ENCODE measurements at places on chromosomes 6 and 20.

DNA sequence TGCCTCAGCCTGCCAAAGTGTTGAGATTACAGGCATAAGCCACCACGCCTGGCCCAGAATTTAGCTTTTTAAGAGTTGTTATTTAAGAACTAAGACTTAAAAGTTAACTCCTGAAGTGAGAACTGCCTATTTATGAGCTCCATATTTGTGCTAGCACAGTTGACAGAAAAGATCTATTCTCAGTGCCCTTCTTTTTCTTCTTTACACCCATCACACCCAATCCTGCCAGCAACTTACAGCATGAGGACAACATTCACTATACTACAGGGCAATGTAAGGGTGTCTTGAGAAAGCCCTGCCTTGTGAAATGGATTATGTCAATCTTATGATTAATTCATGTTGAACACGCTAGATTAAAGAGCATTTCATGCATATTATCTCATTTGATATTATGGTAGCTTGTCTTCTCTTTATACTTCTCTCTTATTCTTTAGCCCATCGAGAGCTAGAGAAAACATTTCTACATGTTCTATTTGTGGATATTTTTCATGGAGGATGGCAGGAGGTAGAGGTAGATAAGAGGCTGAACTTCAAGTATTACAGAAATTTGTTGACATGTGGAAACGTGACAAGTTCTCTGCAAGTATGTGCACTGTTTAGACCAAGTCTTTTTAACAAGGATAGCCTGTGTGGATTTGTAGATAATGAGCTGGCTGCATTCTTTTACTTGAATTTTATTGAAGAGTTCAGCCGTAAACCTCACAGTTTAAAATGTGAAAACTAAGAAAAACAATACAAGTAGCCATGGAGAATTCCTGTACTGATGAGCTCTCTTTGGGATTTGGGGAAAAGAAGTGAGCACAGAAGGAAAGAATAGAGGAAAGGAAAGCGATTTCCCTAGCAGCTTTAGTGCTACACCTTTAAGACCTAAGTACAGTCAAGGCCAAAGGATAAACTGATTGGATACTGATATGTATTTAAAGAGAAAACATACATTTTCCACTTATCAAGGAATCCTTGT is 212.2 kb downstream of the ARHGAP18 start:
- no peak for DNase-seq

DNA sequence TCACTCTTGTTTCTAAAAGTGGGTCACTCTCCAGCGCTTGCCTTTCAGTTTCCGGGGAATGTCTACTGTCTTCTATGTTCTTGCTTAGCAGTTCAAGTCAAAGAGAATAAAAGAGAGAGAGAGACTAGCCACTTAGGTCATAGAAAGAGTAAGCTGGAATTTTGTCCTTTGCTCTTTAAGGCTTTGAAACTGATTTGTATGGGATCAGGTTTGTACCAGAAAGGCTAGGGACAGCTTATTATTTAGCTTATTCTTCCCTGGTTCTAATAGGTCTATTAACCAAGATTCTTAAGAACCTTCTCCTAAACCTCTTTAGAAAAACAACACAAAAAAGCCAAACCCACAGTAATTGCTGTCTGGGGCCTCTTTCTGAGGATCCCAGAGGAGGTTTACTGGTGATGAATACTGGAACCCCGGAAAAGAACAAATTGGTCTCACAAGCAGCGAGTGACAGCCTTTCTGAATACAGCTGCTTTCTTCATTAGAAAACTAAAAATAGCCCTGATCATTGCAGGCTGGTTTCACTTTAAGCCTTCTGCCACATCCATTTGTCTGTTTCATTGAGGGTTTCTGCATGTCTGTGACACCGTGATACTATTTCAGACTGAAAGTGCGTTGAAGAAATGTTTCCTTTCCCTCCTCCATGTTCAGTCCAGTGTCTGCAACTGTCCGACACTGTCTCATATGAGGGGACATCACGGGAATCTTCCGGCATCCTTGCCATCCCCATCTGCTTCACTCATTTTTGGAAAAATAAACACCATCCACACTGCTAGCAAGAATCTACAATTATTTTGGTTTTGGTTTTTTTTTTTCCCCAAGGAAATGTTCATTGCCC is 75.1 kb upstream of the ATXN1 start:
- no peak for DNase-seq

DNA sequence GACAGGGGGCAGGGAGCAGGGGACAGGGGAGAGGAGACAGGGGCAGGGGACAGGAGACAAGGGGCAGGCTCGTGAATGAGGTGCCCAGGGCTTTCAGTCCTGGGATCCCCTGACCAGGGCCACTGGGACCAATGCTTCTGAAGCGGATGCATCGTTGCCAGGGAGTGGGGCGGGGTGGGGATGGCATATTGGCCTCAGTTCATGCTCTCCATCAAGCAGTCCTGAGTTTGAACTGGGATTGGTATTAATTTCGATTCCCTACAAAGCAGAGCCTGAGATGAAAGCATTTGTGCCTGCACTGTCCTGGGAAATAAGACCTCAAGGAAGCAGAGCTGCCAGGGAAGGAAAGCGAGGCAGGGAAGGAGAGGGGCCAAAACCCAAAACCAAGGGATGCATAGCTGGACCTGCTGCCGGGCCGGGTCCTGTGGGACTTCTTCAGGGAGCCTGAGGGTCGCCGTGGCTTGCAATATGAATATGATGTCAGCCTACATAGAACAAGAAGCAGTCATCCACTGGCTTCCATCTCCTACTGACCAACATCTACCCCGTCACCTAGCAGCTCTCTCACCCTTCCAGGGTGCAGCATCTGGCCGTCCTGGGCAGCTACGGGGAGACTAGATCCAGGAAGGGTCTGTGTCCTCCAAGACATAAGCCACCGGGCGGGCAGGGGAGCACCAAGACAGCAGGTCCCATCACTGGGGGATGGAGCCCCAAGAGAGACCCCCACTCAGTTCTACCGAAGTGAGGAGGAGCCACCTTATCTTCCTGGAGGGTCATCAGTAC is 233.3 kb downstream of the SYNDIG1 start:
- DNase-seq: no peak

DNA sequence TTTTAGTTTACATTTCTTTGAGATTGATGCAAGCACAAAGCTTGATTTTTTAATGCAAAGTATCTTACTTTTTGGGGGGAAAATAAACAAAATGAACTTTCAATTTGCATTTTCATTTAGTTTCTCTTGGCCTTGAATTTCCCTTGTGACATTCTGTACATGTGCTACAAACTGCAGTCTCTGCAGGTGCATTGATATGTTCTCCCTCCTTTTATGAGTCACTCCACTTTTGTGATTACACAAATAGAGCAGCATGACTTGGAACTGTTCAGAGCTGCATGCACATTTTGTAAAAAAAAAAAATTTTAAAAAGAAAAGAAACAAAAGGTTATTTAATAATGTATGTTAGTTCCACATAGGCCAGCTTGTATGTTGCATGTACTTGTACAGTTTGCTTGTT is 220.0 kb upstream of the KCNQ5 start:
- DNase-seq: no peak

GRCh38 chr20:17838921-17839320 is 129.7 kb downstream of the SNX5 start:
- no peak for DNase-seq

DNA sequence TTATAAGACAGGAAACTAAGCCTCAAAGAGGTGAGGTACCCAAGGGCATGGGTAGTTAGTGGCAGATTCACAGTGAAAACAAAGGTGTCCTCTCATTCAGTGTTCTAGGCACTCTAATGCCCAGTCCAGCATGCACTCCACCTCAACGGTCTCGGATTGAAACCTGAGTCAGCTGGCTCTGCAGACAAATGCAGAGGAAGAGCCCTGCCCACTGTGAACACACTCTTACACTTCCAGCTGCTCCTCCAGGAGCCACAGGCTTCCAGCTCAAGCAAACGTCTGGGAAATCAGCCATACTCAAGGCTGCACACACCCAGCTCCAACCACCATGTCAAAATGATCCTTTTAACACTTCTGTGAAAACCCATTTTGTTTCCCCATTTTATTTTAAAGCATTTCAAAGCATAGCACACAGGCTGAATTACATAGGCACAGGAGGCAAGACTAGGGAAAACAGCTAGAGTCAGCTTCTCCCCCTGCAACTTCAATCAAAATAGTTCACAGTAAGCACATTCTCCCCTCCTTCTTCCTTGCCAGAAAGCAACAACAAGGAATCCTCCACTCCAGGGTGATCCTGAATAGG is 3.0 kb upstream of the IL17A start:
- DNase-seq: peak; percentile 5

DNA sequence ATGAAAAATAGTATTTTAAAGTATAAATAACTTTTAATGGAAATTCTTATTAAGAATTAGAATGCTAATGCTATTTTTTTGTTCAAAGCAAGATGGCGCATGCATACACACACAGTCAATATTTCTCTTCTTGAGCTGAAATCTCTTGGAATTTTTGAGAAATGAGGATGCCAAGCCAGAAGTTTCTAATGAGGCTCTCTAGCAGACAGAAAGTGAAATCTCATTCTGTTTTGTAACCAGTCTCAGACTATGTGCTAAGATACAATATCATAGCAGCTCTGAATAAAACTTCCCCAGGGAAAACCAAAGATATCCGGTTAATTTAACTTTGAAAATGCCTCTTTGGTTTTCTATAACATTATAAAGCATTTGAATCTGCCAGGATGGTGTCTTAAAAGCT is 97.2 kb upstream of the HDAC2 start:
- no peak for DNase-seq

DNA sequence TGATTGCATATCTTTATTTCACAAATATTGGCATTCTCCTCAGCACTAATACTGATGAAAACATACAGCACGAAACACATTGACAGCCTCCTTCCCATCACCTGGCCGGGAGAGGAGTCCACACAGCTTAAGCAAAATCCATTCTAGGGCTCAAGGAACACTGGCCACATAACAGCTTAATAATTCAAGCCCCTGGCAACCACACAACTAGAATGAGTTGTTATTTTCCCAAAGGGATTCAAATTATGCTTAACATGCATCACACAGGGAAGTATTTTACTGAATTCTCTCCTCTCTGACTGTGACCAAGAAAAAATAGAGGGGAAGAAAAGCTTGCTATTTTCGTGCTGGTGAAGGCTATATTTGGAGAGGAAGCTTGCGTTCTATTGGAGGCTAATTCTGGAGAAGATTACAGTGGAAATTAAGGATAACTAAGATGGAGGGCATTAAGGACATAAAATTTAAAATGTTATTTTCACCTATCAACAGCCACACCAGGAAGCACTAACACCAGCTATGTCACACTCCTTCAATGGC is 198.5 kb downstream of the ADGRG6 start:
- no peak for DNase-seq

- no peak for DNase-seq
Measured at GRCh38 chr20:61900011-61900944, 165.4 kb downstream of the TAF4 start.

DNA sequence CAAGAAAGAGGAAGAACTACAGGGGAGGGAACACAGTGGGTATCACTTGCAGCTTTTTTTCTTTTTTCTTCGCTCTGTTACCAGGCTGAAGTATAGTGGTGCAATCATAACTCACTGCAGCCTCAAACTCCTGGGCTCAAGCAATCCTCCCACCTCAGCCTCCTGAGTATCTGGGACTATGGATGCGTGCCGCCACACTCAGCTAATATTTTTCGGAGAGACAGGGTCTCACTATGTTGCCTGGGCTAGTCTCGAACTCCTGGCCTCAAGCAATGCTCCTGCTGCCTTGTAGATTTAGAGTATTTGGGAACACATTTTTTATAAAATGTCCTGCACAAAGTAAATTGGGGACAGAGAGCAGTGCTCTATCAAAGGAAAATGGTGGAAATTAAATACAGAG is 28.3 kb downstream of the PARD6B start:
- DNase-seq: no peak

DNA sequence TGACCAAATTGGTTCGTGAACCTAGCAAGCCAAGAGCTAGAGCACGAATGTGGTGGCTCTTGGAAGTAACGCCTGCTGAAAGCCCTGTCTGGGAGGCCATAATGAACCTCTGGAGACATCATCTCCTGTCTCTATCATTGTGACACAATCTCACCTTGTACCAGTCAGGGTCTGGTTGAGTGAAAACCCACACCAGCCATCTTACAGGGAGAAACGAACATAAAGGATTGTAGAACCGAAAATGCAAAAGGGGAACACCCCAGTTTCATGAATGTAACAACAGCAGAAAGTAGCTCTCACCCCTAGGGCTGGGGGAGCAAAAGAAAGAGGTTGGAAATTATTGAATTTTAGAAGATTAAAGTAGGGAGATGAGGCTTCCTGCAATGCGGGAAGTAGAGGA is 50.9 kb upstream of the TAB2 start:
- DNase-seq: no peak

Measured in NCI-H69 (cell line).